Omental fat pad (tissue), 4 donors: ENCODE measurements at places on chromosomes 5 and 9. TPM values are rescaled to one million over a fixed set of nuclear protein-coding genes. Genes with fewer than 3 reads are reported as not detected.

Gene SLC25A2
- total RNA-seq = not detected

Gene STKLD1
- total RNA-seq = not detected

Gene PCDHGA3
- total RNA-seq = 3.0 TPM

Gene SPATA31A7
- not detected for total RNA-seq

Gene ZNF454
- 4.6 TPM for total RNA-seq

Gene ARID3C
- not detected for total RNA-seq

Gene MEIKIN
- total RNA-seq = not detected

Gene ENG
- 94.4 TPM for total RNA-seq

Gene ECM2
- 45.6 TPM for total RNA-seq

Gene TNFSF15
- total RNA-seq = 0.50 TPM

- DNase-seq = no peak
These were observed at the start of gene ITGA2 for GRCh38 chr5:52989025-52989780. ITGA2 (plus strand) TSS chr5:52989352; CDS start chr5:52989469, 117 bp downstream.

DNA sequence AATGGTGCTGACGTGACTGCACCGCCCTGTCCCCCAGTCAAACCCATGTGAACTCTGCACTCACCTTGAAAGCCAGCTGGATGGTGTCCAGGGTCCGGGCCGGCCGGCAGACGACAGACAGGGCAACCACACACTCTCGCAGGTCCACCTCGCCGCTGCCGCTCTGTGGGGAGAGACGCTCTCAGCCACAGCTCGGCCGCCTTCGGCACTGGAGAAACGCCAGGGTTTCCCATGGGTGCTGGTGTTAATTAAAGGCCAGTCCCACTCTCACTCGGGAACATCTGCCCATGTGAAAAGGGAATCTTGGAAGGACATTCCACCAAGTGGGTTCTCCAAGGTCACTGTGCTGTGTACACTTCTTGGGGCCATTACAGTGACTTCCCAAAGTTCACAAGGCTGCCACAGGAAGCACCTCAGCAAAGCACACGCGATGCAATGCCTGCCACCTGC lies 25.5 kb upstream of the SLC6A3 start:
- DNase-seq = no peak

DNA sequence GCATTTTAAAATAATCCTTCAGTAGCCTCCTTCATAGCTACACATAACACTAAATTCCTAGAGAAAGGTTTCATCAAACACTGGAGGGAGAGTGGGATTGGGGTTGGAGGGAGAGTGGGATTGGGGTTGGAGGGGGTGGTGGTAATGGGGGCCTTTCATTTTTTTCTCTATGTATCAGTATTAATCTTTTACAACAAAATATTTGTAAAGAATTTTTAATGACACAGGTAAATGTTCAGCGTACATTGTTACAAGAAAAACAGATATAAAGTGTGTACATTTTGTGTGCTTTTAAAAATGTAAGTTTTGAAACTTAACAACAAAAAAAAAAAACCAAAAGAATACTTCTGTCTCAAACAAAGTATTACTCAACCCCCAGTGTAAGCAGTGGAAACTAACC lies 266.4 kb downstream of the DENND1A start:
- no peak for DNase-seq

DNA sequence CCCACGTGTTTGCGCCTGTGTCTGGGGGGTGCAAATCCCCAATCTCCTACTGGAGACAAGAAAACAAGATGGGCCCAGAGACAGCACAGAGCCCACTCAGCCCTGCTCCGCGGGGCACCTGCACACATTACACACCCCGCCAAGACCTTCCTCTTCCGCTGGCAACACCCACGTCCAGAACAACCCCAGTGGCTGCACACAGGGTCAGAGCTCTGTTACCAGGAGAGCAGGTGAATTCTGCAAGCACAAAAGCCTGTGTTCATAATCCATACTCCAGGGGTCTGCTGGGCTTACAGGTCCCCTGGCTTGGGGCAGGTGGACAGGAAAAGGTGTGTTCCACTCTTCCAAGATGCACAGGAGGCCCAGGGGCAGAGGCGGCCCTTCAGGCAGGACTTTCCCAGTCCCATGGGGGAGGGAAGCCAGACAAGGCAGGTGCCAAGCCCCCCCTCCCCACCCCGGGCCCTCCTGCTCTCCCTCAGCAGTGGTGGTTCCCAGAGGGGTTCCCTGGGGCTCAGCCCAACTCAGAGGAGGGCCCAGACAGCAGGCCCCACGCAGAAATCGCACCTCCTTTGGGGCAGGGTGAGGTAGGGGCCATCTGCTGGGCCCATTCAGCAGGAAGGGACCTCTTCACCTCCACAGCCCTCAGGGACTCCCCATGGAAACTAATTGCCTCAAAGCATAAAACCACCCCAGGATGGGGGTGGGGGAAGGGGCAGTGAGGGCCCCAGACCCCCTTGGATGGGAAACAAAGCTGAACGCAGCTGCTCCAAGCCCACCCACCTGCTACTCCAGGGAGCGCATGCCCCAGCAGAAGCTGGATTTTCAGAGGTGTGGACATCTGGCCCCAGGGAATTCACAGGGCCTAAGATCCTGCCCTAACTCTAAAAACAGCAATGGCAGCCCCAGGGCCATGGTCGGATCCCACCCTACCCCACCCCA lies 105.3 kb downstream of the VAV2 start:
- no peak for DNase-seq

DNA sequence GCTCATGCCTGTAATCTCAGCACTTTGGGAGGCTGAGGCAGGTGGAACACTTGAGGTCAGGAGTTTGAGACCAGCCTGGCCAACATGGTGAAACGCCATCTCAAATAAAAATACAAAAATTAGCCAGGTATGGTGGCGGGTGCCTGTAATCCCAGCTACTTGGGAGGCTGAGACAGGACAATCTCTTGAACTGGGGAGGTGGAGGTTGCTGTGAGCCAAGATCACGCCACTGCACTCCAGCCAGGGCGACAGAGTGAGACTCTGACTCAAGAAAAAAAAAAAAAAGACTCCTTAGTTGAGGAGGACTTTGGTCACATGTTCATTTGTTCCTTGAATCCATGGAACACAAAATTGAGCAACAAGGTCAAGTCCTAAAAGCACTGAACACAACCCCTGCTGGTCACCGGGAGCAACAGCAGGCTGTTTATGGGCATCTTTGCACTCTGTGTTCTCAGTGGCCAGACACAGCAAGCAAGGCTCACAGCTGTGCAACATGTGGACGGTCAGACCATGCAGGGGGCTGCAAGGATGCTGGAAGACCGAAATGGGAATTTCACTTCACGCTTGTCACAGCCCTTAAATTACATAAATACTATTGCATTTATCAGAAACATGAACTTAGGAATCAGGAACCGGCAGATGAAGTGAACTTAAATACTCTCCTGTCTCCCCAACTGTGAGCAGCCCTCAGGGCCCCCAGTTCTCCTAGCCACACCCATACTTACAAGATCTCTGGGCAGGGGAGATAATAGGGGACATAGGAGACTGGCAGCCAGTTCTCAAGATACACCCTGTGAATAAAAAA lies 2.8 kb downstream of the GBGT1 start:
- DNase-seq = no peak

GRCh38 chr9:87604886-87605588 lies 107.4 kb downstream of the DAPK1 start:
- no peak for DNase-seq

GRCh38 chr5:119275146-119275545 lies 80.7 kb upstream of the TNFAIP8 start:
- no peak for DNase-seq

DNA sequence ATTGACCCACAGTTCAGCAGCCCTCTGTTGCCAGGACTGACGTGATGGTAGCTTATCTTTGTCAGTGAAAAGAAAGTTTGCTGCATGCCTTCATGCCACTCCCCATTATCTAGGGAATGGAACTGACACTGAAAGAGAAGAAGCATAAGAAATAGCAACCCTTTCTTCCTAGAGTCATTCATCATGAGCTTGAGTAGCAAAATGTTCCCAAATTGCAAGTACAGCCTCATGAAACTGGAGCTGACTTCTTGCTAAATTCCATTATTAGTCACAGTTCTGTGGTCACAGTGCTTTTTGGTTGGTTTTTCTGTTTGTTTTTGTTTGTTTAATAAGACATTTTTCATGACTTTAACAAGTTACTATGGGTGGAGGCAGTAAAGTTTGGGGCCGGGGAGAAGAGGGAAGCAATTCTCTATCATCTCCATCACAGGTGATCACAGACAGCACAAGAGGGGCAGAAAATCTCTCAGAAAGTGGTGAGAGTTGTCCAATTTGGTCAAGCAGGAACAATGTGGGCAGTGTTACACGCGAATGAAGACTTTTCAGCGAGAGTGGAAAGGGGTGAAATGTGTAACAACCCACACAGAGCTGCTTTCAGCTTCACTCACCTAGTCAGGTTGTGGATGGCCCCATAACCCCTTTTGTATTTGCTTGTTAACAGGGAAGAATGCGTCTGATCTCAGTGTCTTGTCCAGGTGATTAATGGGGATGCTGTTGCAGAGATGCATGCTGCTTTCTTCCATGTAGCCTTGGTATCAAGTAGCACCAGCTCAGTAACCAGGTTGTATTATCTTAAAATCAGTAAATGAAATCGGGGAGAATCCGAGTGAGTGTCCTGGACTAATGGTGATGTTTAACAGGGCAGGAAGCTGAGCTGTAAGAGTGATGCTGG lies 440.4 kb downstream of the DMRT2 start:
- DNase-seq = no peak

DNA sequence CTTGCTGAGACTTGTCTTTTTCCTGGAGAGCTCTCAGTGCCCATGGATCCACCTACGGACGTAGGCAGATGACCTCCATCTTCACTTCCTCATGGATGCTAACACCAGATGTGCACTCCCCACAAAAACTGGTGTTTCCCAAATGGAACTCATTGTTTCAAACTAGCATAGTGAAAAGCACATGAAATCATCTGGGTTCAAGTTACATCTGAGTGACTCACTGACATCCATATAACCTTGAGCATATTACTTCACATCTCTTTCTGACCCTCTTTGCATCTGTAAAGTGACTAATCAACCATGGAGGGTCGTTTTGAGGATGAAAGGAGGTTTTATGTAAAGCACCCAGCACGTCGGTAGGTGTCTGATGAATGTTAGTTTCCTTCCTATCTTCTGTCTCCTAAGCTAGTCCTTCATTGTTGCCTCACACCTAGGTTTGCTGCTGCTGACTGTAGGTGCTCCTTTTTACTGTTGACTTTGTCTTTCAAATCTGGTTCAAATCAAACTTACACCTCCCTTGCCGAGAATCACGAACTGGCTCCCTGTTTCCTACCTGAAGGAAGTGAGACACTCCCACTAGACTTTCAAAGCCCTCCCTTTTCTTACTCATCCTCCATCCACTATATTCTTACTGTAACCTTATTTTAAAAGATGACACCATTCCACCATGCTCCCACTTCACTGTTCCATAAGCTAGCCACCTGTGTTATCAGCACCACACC lies 10.3 kb downstream of the OCLN start:
- no peak for DNase-seq

- no peak for DNase-seq
These were observed 326.9 kb downstream of the ZNF608 start for GRCh38 chr5:124419531-124419930.

DNA sequence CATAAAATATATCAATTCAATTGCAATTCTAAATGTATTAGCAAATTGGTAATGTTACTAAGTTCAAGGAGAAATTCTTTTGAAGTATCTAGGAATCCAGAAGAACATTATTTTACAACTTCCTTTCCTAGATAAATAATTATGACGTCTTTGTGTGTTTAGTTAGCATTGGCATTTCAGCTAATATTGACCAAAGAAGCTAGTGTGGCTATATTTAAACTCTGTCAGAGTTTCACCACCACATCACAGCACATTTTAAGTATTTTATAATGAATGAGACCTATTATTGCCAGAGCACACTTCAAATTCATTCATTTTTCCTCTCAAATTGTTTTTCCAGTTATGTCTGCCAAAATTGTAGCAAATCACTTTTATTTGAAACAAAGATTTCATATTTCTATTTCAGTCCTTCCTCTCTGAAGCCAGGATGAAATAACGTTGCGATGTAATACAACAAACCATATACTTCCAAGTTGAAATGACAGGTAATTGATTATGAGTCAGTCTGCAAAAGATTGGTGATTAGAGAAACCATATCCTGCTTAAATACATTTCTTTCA lies 18.9 kb downstream of the PLK2 start:
- no peak for DNase-seq

DNA sequence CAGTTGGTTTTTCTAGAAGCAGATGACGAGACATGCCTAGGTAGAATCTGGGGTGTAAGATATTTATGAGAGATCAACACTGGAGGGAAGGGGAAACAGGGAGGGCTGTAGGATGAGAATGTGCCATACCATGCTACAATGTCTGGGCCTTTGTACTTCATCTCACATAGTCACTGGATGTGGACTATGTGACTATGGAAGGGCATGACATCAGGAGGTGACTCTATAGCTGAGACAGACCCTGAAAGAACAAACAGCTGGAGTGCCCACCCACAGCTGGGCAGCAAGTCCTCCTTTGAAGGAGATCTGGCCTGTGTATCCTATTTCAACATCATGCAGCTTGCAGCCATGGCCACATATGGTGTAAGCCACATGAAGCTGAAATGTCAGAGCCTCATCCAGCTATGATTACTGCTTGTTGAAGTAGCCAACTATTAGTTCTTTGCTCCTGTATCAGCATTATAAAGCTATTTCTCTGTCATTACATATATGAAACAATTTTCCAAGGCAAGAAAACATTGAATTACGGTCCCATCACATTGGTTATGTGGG lies 46.2 kb upstream of the KIF2A start:
- no peak for DNase-seq

GRCh38 chr5:56840597-56840996 lies 25.2 kb downstream of the MAP3K1 start:
- DNase-seq = no peak

- no peak for DNase-seq
These were observed 742 bp upstream of the LECT2 start for GRCh38 chr5:135955525-135955924.

- DNase-seq = no peak
These were observed 17.6 kb downstream of the GM2A start for GRCh38 chr5:151270599-151270998.

- DNase-seq = no peak
These were observed 19.6 kb downstream of the GPR21 start for GRCh38 chr9:123053046-123053445.

GRCh38 chr9:72497447-72498046 lies 23.9 kb upstream of the TMC1 start:
- no peak for DNase-seq

GRCh38 chr5:113387844-113388243 lies 46.9 kb downstream of the TSSK1B start:
- no peak for DNase-seq

- DNase-seq = no peak
These were observed 20.6 kb downstream of the OLFML2A start for GRCh38 chr9:124797343-124798103.

DNA sequence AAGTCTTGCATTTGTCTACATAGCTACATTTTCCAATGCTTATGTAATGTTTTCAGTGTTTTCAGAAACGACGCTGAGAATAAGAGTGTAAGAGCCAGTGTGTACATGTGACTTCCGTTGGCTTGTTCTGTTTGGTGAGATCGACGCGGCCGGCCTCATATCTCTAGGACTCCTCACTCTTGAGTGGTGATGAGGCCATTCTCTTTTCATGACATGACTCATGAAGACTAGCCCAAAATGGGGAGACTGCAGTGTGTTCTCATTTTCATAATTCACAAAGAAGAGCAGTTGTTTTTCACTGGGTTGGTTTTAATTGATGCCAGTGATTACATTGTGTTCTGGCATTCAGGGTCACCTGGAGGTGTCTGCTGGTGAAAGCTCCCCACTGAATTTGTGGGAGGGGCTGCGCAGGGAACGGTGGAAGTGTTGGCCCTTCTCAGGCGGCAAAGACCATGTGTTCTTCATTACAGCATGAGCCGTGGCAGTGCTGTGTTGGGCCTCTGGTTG lies 131.5 kb upstream of the OTULINL start:
- DNase-seq = no peak
